ENCODE measurements at places on chromosomes 16 and 17.
A peak's percentile ranks its signal among the peaks of the same experiment; 100 is the strongest.

DNA sequence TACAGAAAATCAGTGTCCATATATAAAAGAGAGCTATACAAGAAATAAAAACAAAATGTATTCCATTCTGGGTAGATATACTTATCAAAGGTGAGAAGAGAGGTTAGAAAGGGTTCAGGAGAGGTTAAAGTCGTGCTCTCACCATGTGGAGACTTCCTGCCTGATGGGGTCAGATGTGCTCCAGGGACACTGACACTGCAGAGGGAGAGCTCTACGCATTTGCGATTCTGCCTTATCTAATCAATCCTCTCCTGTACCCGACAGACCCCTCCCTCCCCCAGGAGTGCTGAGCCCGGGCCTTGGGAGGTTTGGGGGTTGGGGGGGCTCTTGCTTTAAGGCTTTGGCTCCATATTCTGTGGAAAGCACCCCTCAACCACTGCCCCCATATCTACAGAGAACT lies 16.6 kb upstream of the SLC5A11 start:
- no peak for DNase-seq

DNA sequence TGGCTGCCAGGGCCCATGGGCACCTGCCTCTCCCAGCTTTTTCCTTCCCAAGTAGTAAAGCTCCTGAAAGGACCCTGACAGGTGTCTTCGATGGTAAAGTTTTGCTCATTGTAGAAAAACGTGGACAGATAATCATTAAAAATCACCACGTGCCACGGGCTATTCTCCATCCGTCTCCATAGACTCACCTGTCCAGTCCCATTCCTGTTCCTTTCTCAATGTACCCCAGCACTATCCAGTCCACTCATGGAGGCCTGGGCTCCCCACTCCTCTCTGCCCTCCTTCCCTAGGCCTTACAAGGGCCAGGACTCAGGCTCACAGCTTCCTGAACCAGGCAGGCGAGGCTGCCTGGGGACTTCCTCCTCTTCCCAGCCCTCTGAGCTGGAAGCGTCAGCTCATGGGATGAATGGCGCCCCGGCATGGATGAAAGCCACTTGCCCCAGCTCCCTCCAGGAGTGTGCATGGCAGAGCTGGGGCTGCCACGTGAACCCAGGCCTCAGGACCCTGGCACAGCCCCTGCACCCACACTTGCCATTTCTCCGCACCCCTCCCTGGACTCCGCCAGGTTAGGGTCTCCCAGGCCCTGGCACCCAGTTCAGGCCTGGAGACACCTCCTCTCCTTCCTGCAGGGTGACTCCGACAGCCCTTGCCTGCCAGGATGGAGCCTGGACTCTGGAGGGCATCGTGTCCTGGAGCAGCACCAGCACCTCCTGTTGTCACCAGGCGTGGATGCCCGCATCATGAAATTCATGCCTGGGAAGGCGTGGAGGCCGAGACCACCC lies 8.8 kb downstream of the CTRB1 start:
- DNase-seq = no peak

DNA sequence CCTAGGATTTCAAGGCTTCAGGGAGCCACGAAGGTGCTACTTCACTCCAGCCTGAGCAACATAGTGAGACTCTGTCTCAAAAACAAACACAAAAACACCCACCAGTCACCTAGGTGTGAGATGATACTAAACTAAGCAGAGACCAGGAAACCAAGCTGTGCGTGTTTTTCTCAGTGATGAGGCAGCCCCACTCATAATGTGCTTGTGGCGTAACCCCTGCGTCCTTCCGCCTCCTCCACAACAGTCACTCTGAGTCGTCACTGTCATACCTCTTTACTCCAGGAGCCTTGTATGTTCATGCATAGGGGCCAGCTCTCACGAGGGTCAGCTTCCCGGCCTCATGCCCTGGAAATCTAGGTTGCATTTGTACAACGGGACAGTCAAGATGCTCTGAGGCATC lies 31.1 kb upstream of the SLC47A1 start:
- peak; percentile 28 for DNase-seq

- DNase-seq = no peak
Observed at GRCh38 chr17:80414508-80414802, 512 bp upstream of the ENDOV start.

DNA sequence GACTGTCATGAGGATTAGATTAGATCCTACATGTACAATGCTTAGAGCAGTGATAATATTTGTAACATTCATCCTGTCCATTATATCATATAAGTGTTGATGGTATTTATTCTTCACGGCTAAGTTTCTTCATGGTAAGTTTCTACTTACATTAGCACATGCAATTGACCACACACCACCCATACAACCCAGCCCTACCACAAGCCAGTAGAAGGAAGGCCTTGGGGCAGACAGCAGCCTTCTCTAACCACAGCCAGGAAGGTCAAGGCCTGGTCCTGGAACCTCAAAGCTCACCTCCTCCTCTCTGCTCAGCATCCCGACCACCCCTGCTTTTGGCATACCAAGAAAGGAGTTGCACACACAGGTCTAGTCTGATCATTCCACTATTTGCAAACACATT lies 245.2 kb upstream of the SDK2 start:
- no peak for DNase-seq

Data from activated CD8-positive, alpha-beta memory T cell treated with anti-CD3 and anti-CD28 coated beads, Interleukin-2, amount 50 U/mL, for 4 hours (primary cell).